ENCODE measurements at places on chromosomes 4 and X.
A peak's percentile ranks its signal among the peaks of the same experiment; 100 is the strongest.

GRCh38 chrX:1493877-1494510, 41.3 kb upstream of the ASMTL start:
- no peak for DNase-seq

- DNase-seq = no peak
Observed at GRCh38 chr4:132660181-132660580, 488.9 kb upstream of the PCDH10 start.

DNA sequence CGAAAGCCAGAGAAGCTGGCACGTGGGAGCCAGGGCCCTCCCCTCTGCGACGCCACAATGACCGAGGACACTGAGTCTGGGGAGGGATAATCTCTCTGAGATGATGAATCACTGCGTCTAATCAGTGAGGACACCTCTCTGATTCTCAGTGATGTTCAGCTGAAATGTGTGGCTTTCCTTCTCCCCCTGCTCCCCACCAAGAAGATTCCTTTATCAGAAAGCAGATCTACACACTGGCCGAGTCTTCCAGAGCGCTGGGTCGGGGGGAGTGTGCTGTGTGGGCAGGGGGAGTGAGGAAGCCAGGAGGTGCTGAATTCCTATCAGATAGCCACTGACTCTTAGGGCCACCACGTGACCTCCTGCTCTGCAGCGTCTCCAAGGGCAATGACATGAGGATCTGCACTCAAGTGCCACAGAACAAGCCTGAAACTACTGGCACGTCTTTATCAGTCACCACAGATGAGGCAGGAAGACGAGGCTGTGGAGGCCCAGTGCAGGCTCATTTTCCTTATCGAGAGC, 89.2 kb downstream of the GATB start:
- no peak for DNase-seq

GRCh38 chr4:183993676-183994075, 88.6 kb downstream of the STOX2 start:
- no peak for DNase-seq

GRCh38 chrX:17007134-17007768, 60.8 kb downstream of the REPS2 start:
- DNase-seq = no peak

GRCh38 chr4:133148690-133149363, at the start of gene PCDH10:
Gene PCDH10, plus strand, starts transcription at chr4:133149294. Its CDS starts 847 bp downstream, at chr4:133150141.
- DNase-seq = no peak

- DNase-seq = no peak
Observed at GRCh38 chr4:69957209-69957608, 8.3 kb downstream of the CSN2 start.

GRCh38 chrX:56099271-56099670, 132.9 kb upstream of the KLF8 start:
- DNase-seq = no peak

DNA sequence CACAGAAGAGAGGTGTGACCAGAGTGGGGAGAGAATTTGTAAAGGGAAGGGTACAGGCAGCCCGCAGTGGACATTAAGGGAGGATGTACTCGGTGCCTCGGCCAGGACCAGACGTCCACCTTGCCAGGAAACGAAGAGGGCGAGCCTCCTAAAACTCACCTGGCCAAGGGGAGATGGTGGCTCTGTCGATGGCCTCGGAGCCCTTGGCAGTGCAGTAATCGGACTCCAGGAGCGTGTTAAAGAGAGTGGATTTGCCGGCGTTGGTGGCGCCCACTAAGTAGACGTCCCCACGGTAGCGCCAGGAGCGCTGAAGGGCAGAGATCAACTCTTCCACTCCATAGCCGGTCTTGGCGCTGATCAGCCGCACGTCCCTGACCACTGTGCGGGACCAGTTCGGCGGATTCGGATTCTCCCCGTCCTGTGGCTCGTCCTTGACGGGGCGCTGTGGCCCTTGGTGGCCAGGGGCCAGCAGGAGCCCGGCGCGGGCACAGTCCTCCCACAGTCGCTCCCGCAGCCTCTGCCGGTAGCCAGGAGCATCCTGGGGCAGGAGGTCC, 1.0 kb downstream of the NOA1 start:
- peak; percentile 17 for DNase-seq

GRCh38 chr4:22458098-22458497, 57.8 kb downstream of the ADGRA3 start:
- DNase-seq = no peak

DNA sequence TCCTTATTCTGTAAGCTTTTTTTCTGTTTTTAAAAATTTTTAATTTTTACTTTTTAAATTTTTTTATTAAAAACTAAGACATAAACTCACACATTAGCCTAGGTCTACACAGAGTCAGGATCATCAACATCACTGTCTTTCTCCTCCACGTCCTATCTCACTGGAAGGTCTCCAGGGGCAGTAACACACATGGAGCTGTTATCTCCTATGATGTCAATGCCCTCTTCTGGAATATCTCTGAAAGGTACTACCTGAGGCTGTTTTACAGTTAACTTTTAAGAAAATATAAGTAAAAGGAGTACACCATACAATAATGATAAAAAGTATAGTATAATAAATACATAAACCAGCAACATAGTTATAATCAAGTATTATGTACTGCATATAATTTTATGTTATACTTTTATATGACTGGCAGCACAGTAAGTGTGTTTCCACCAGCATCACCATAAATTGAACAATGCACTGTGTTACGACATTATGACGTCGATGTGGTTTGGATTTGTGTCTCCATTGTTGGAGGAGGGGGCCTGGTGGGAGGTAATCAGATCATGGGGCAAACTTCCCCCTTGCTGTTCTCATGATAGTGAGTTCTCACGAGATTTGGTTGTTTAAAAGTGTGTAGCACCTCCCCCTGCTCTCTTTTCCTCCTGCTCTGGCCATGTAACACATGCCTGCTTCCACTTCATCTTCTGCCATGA, 21.3 kb downstream of the IL15 start:
- no peak for DNase-seq

- no peak for DNase-seq
Observed at GRCh38 chr4:162422312-162422711, 258.5 kb upstream of the FSTL5 start.

GRCh38 chr4:74623041-74623440, 171.3 kb downstream of the BTC start:
- no peak for DNase-seq

DNA sequence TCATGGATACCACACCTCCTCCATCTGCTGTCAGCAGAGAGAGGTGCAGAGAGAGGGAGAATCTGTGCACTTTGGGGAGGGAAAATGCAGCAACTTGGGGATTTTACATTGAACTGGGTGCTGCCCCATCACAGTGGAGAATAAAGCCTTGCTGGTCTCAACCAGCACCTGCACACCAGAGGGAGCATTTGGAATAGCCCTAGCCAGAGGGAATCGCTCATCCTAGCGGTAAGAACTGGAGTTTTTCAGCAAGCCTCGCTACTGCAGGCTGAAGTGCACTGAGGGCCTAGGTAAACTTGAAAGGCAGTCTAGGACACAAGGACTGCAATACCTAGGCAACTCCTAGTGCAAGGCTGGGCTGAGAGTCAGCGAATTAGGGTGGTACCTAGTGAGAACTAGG, 148.7 kb downstream of the KDR start:
- DNase-seq = no peak

GRCh38 chr4:26003056-26003455, 89.0 kb downstream of the SMIM20 start:
- DNase-seq = no peak

DNA sequence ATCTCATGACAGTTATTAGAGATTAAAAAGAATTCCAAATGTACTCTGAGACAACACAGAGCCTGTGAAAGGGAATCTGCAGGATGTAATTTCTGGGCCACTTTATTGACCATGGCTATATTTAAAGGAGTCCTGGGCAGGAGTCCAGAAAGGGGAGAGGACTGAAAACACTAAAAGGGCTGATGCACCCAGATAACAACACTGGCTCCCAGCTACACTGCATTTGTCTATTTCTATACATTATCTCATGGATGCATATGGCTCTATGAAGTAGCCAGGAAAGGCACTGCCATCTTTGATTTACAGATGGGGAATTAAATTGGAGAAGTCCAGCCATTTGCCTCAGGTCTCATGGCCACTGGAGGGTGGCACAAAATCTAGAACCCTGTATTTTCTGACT, 56.0 kb downstream of the MED28 start:
- DNase-seq = no peak

- DNase-seq = no peak
Observed at GRCh38 chrX:24283127-24283794, 30.6 kb downstream of the SUPT20HL2 start.

- peak; percentile 2 for DNase-seq
Observed at GRCh38 chr4:162683659-162684370, 482.9 kb downstream of the NAF1 start.

DNA sequence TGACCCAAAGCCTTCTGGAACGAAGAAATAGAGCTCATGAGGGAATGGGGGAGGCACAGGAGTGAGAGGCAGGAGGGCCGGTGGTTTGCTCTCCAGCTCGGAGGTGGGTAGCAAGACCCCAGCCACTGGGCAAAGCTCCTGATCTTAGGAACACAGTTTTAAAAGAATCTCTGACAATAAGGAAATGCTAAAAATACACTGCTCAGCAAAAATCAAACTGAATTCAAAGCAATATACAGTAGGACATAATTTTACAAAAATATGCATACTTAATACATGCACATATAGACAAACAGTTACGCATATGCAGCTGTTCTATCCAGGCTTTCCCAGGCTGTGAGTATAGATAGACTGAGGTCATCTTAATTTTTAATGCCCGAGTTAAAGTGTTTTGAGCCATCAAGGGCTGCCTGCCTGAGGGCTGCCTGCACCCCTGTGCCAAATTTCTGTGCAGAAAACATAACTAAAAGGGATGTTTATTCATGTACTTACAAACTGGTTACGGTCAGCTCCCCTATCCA, 6.9 kb downstream of the GPR50 start:
- no peak for DNase-seq

GRCh38 chrX:83535417-83536196, 27.5 kb downstream of the POU3F4 start:
- no peak for DNase-seq

DNA sequence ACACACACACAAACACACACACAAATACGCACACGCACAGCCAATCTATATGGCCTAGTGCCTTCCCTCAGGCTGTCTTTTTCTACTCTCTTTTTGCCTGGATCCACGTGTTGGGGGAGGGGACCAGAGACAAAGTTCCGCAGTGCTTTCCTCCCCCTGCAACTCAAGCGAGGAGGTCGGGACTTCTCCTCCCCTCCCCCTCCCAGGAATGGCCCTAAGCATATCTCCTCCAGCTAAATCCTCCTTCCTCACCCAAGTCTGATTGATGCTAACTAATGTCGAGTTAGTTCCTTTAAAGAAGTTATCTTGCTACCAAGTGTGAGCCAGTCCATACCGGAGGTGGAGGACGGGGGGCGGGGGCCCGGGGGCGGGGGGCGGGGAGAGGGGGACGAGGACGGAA, 141.2 kb upstream of the ZIC3 start:
- DNase-seq = no peak

DNA sequence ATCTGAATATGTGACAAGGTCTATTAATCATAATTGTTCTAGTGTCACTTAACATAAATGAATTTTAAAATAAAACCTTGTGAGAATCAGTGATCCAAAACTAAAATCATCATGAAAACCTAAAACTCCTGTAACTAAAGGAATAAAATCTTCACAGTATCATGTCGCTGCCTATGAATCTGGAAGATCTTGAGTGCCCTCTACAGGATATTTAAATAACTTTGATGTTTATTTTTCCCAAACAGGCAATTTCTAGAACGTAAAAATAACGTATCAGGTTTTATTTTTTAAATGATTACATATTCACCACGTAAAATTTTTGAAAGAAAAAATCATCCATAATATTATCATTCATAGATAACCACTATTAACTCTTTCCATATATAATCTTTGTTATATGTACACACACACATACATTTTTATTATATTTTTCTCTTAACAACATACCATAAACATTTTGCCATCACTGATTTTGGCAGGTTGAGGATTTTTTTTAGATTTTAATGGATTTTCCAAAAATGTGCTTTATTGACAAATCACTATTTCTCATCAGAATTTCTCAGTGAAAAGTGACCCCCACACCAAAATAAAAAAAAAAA, 79.6 kb downstream of the COMMD8 start:
- DNase-seq = peak; percentile 19

DNA sequence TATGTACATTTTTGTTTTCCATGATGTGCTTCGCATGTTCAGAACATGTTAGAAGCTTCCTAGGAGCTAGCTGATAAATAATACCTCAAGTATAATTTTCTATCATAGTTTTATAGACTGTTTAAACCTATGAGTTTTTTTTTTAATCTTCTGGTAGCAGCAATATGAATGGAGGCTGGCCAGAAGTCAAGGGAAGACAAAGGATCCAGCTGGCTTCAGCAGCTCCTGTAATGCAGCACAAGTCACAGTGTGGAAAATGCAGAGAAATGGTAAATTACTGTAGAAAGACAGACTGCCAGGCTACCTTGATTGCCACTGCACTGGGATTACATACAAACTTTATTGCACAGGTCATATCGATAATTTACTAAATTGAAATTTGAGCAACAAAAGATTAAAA, 537.9 kb downstream of the IQCM start:
- DNase-seq = no peak

- peak; percentile 63 for DNase-seq
Observed at GRCh38 chr4:94758141-94758699, 465 bp downstream of the BMPR1B start.

DNA sequence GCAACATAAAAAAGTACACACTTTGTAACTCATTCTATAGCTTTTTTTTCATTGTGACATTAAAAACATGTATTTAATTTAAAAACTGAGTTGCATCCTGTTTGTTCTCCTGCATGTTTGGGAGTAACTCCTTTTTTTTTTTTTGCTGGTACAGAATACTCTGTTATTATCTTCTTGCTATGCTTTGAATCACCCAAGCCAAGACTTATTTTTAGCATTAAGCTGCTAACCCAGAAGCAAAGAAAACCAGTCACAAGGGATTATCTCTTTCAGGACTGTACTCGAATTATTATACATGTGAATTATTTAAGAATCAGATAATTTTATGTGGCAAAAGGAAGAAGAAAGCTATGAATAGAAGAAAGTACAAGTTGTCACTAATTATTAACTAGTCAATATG, 194.9 kb downstream of the ADAMTS3 start:
- DNase-seq = no peak

DNA sequence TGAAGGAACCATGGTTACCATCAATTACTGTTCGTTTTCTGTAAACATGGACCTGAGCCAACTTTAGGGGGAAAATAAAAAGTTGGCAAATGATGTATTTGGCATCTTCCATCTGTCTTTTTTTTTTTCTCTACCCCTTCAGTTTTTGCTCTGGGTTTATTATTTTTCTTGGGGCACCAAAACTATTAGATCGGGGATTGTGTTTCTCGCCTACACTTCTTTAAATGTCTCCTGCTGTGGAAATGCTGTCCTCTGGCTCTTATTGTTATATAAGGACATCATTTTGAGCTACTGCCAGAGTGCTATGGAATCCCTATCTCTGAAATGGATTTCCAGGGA, 234.0 kb upstream of the SLIT2 start:
- DNase-seq = no peak

DNA sequence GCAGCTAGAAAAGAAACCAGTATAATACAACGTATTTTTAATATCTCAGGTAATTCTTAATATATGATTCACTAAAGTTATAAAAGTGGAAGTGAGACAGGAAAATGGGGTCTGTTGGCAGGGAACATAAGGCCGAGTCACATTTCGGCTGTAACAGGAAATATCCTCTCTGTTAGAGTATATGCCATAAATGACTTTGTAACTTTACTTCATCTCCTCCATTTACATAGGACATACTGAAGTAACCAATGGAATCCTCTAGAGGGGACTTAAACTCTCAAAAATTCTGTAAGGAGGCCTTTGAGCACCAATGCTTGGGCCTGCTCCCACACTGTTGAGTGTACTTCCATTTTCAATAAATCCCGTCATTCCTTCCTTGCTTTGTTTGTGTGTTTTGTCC, 71.3 kb downstream of the ANKRD17 start:
- DNase-seq = no peak

GRCh38 chr4:75786938-75787337, 62.6 kb downstream of the USO1 start:
- no peak for DNase-seq

All from urothelium cell line (cell line).